ENCODE measurements at places on chromosomes 11 and 22. TPM values are rescaled to one million over a fixed set of nuclear protein-coding genes. Genes with fewer than 3 reads are reported as not detected.

DNA sequence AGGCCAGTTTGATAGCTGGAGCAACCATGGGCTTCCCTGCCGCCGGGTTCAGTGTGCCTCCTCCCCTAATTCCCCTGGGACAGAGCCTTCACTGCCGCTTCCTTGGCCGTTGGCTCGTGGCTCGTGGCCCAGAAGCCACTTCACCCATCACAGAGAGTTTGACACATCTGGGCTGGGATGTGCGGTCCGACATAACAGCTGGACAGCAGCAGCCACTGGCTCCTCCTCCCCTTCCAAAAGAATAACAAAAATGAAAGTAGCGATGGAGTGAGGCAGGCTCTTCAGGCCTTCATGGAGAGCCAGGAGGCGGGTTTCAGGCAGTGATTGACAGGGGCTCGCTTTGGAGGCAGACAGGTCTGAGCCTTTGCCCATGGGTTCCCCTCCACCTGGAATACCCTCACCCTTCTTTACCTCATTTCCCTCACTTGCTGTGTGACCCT lies 8.2 kb downstream of the CREB3L1 start:
- no peak for DNase-seq

Gene CABP4
- 1.3 TPM for total RNA-seq

DNA sequence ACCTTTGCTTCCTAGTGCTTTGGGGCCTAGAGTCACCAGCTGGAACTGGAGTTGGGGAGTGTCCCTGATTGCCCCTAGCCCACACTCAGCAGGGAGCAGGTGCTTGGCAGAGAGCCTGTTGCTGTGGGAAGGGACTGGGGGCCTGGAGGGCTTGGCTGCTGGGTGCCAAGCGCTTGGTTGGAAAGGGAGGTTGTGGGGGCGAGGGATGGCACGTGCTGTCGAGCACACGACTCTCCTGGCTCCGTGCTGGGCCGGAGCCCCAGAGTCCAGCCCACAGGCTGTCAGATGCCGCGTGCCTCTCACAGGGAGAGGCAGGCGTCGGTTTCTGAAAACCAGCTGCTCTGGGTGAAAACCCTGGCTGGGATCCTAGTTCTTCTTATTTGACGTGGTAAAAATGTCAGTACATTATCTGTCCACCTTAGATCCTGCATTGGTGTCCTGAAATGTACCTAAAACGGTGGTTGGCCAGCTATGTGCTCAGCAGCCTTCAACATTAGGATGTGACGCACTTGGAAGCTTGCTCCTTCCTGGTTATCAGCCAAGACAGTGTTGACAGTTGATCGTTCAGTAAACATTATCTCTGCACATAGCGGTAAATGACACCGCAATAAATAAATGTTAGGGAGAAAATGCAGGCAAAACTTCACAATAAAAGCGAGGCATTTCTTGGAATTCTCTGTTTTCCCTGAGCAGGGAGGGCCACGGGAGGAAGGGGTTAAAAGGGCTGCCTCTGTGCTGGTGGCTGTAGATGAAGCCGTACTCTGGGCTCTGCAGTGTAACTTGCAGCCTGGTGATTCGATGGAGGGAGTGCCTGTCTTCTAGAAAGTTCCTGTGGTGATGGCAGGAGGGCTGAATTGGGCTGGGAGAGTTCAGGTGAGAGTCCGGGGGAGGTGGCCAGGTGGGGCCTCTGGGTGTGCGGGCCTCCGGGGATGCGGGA lies 29.2 kb downstream of the GRAMD4 start:
- no peak for DNase-seq

GRCh38 chr22:49087716-49088601 lies 739.7 kb downstream of the BRD1 start:
- no peak for DNase-seq

- no peak for DNase-seq
Observed at GRCh38 chr11:63985812-63986155, 454 bp upstream of the OTUB1 start.

Gene NNMT
- 131 TPM for total RNA-seq

DNA sequence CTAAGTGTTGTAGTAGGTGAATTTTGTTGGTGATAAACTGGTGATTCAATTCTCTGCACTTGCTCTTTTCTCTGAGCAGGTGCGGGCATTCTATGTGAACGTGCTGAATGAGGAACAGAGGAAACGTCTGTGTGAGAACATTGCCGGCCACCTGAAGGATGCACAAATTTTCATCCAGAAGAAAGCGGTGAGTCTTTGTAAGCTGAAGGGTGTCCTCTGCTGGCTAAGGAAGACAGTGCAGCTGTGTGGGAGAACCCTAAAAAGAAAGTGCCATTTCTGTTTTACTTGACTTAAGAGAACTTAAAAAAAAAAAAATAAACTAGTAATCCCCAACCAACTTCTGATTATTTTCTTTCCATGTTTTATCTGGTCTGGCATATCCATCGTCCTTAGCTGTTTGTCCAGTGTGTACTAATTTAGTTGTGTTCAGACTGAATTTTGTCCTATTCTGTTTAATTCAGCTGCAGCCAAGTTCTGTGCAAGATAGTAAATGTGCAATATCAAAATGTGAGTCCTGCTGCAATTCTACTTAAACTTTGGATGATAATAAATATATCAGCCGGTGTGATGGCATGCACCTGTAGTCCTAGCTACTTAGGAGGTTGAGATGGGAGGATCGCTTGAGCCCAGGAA lies 29.6 kb downstream of the CAT start:
- DNase-seq: peak; percentile 19

GRCh38 chr22:27473533-27473932 lies 328.0 kb downstream of the MN1 start:
- DNase-seq: peak; percentile 85

- DNase-seq: no peak
Observed at GRCh38 chr11:130765951-130766649, 150.2 kb downstream of the SNX19 start.

DNA sequence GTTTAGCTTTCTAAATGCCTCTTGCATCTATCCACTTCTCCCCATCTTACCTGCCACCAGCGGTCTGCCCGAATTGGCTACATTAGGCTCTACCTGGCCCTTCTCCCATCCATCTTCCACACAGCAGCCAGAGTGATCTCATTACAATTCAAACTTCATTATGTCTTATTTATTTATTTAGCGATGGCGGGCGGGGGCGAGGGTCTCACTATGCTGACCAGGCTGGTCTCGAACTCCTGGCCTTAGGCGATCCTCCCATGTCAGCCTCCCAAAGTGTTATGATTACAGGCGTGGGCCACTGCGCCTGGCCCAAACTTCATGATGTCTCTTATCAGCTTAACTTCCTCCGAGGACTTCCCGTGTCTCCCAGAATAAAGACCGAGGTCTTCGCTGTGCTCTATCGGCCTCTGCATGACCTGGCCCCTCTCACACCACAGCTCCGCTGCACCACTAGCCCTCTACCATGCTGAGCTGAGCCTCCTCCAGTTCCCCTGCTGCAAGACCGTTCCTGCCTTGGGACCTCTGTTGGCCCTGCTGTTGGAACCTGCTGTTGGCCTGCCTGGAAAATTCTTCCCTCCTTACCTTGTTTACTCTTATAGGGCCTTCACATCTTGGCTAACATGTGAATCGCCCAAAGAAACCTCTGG lies 870 bp upstream of the CTTN start:
- DNase-seq: no peak

GRCh38 chr11:45659818-45660160 lies 5.6 kb downstream of the CHST1 start:
- DNase-seq: no peak

Gene RIMBP3B
- not detected for total RNA-seq

DNA sequence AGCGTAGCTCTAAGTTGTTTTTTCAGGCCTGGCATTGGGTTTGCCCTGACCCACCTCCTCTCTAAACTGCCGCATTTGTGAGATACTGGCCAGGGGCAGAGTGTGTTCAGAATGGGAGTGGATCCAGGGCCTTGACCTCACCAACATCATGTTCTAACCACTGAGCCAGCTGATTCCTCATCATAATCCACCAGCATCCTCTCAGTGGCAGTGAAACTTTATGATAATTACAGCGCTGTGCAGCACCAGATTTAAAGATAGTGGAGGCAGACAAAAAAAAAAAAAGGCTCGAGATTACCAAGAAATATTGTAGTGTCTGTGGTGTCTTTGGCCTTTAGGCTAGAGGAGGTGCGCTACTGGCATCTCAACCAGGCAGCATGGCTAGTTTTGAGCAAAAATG lies 53.0 kb downstream of the KREMEN1 start:
- no peak for DNase-seq

GRCh38 chr11:4030197-4030596 lies 64.4 kb upstream of the RRM1 start:
- no peak for DNase-seq

Gene HIRA
- total RNA-seq: 27.3 TPM

DNA sequence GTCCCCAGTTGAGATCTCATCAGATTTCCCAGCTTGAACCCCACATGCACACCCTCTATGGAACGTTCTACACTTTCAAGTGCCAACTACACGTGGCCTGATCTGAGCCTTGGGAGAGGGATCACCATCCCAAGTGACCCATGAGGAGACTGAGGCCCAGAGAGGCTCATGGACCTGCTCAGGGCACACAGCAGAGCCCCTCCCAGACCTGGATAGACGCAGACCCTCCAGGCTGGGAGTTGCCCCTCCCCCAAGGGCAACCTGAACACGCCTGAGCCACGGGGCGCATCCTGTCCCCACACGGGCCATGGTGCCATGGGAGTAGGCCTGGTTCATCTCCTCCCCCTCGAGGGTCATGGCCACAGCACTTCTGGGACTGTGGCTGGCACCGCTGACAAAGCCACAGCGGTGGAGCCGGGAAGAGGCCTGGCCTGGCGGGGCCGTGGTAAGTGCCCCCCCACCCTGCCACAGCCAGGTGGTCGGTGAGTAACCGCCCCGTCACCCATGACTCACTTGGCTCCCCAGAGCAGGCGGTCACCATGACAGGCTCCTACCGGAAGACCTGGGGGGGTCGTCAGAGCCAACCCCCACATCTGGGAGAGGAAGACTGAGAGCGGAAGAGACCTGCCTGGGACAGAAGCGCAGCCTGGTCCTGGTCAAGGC lies 8.1 kb downstream of the WNT7B start:
- DNase-seq: peak; percentile 86

Data from mammary epithelial cell (primary cell).